Caki2 (cell line): ENCODE measurements at places on chromosomes 11 and 22.

- peak; percentile 13 for DNase-seq
Observed at GRCh38 chr22:45164270-45165088, 754 bp downstream of the NUP50 start.

- DNase-seq = no peak
Observed at GRCh38 chr11:115761348-115761747, 257.1 kb upstream of the CADM1 start.

DNA sequence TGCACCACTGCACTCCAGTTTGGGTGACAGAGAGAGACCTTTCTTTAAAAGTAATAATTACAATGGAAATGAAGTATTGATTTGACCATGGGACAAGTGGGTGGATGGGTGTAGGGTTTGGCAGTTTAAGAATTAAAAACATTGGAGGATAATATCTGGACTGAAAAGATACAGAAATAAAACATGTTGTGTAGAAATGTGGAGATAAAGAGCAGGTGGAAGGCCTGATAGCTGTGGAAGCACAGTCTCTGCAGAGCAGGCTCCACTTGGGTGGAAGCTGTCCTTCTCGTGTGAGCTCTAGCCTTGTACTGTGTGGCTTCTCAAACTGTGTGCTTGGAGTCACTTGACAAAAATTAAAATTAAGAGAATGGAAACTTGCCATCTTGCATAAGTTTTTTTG lies 25.6 kb downstream of the APLP2 start:
- no peak for DNase-seq

GRCh38 chr11:66904055-66904454 lies 47.2 kb downstream of the LRFN4 start:
- DNase-seq = peak; percentile 46

- no peak for DNase-seq
Observed at GRCh38 chr11:94515398-94515797, 3.1 kb downstream of the C11orf97 start.
